Endodermal cell (in vitro differentiated cells): ENCODE measurements at places on chromosomes 4 and X. TPM values are rescaled to one million over a fixed set of nuclear protein-coding genes. Genes with fewer than 3 reads are reported as not detected.

The APOO gene
- total RNA-seq: 74.2 and 88.3 TPM in 2 replicates

GRCh38 chr4:74874753-74875367, 58.1 kb upstream of the PARM1 start:
- peaks cover 5% of the 10 kb centered on the region for H3K4me1 ChIP-seq
- H3K4me3 ChIP-seq: no peak overlapping the region
- no peaks in the 10 kb centered on the region for H3K36me3 ChIP-seq
- no peaks in the 10 kb centered on the region for H3K27me3 ChIP-seq

DNA sequence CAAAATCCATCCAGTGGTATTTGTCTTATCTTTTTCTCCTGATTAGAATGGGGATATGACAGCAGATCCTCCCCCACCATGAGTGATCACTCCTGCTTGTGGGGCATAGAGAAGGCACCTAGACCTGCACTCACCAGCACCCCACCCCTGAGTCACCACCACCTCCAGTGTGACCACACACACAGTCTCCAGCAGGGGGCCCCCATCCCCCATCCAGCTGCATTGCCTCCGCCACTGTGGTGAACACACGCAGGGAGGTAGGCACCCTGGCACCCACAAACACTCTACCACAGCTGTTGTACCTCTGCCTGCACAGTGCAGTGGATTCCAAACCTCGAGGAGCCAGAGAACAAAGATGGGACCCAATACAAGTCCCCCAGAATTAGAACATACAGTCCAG, 9.0 kb upstream of the MAGEA8 start:
- H3K27me3 ChIP-seq: no peaks in the 10 kb centered on the region
- no peaks in the 10 kb centered on the region for H3K4me1 ChIP-seq
- DNase-seq: peak; percentile 81
- no peak overlapping the region for H3K4me3 ChIP-seq
- H3K36me3 ChIP-seq: no peaks in the 10 kb centered on the region

DNA sequence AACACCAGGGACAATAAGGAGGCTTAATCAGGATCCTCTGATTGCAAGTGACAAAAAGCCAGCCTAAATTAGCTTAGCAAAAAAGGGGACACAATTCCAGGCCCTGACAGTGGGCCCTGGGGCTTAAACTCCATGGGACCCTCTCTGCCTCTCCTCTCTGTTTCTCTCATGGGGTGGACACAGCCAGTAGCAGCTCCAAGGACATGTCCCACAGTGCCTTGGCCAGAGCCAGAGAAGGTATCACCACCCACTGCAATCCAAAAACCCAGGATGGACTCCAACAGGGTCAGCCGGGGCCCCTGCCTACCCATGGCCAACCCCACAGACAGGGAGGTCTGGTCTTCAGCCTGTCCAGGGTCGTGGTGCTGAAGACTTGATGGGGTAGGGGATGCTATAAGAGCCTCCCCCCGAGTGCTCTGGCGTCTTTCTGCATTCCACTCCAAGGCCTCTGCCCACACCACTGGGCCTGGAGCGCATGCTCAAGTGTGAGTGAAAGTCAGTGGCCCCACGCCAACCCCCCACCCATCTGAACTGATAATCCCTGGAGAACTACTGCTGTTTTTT, 19.7 kb upstream of the PPP2R2C start:
- no peak overlapping the region for H3K27ac ChIP-seq
- no peaks in the 10 kb centered on the region for H3K4me1 ChIP-seq
- H3K27me3 ChIP-seq: no peaks in the 10 kb centered on the region
- DNase-seq: no peak
- no peak overlapping the region for H3K4me3 ChIP-seq
- H3K36me3 ChIP-seq: no peaks in the 10 kb centered on the region

DNA sequence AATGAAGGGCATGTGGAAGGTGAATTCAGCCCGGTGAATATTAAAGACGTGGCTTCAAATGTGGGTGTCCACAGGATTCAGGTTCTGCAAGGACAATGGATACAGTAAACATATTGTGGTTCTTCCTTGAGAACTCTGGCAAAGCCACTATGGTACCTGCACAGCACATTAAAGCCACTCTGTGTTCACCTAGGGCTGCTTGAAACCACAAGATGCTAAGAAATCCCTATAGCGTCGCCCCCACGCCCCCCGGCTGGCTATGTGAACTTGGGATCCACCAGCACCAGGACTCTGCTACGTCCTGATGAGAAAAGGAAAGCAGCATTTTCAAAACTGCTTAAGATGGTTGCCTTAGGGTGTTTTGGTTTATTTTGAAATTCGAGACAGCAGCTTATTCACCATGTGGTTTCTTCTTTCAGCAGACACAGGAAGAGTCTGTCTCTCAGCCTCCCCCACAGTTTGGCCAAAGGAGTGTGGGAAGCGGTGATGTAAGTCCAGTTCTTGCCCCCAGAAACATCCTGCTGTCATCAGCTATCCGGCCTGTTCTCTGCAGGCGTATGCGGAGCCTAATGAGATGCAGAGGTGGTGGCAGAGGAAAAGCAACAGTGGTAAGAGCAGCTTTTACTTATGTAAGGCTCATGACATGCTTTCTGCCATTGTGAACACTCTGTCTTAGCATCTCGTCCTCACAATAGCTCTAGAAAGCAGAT, 111.5 kb downstream of the AFAP1 start:
- no peak overlapping the region for H3K4me3 ChIP-seq
- no peaks in the 10 kb centered on the region for H3K27me3 ChIP-seq
- H3K36me3 ChIP-seq: peaks cover 65% of the 10 kb centered on the region
- DNase-seq: no peak
- peak overlapping the region; percentile 27 for H3K27ac ChIP-seq

DNA sequence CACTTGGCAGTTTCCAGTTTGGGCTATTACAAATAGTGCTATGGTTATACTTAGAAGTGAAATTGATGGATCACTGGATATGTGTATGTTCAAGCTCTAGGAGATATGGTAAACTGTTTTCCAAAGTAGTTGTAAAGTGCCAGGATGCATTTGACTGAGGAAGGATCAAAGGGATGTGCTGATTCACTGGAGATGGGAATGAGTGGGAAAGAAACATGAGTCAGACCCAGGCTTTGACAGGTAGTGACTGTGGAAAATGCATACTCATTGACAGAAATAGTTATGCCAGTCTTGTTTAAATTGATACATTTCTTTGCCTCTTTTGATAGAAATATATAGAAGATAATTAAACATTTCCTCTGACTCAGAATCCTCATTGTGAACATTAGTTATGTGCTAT, 77.9 kb downstream of the CEP135 start:
- H3K27ac ChIP-seq: no peak overlapping the region
- no peak for DNase-seq
- H3K27me3 ChIP-seq: no peaks in the 10 kb centered on the region
- H3K4me3 ChIP-seq: no peak overlapping the region
- no peaks in the 10 kb centered on the region for H3K4me1 ChIP-seq
- peaks cover 29% of the 10 kb centered on the region for H3K36me3 ChIP-seq

GRCh38 chr4:183332447-183332846, 10.2 kb upstream of the CLDN24 start:
- no peak overlapping the region for H3K27ac ChIP-seq
- H3K4me3 ChIP-seq: no peak overlapping the region
- H3K36me3 ChIP-seq: no peaks in the 10 kb centered on the region
- no peaks in the 10 kb centered on the region for H3K27me3 ChIP-seq
- DNase-seq: no peak
- H3K4me1 ChIP-seq: peaks cover 13% of the 10 kb centered on the region

- peaks cover 15% of the 10 kb centered on the region for H3K27me3 ChIP-seq
- no peak for DNase-seq
- no peak overlapping the region for H3K27ac ChIP-seq
- no peaks in the 10 kb centered on the region for H3K36me3 ChIP-seq
- no peak overlapping the region for H3K4me3 ChIP-seq
Observed at GRCh38 chr4:1179976-1180375, 7.6 kb upstream of the SPON2 start.

DNA sequence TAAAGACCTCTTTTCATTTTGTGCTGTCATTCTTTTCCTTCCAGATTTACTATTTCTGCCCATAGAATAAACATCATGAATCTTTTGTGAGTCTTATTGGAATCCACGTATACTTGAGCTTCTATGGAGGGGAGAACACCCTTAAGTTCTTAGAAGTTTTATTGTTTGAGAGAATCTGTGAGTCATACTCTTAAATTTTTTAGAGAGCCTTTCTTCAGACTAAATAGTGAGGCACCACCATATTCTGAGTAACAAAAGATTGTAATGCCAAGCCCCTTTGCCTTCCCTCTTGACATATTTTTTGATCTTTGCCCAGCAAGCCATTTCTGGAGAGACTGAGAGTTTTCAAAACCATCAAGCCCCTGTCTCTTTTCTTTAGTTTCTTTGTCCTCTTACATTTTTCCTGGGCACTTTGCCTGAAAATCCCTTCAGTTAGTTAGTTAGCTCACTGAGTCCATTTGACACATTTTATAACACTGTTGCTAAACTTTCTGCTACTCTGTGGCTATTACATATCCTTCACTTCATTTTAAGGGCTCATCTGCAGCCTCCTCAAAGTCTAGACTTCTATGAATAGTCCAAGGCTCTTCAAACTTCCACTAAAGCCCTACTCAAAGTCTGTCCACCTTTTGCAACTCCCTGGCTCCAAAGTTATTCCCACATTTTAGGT, 65.3 kb upstream of the NDUFC1 start:
- no peaks in the 10 kb centered on the region for H3K4me1 ChIP-seq
- no peaks in the 10 kb centered on the region for H3K27me3 ChIP-seq
- H3K27ac ChIP-seq: no peak overlapping the region
